KBM-7 (cell line): ENCODE measurements at places on chromosomes 11 and 22.

- no peak for DNase-seq
These were observed 4.0 kb upstream of the WNT11 start for GRCh38 chr11:76209973-76210930.

DNA sequence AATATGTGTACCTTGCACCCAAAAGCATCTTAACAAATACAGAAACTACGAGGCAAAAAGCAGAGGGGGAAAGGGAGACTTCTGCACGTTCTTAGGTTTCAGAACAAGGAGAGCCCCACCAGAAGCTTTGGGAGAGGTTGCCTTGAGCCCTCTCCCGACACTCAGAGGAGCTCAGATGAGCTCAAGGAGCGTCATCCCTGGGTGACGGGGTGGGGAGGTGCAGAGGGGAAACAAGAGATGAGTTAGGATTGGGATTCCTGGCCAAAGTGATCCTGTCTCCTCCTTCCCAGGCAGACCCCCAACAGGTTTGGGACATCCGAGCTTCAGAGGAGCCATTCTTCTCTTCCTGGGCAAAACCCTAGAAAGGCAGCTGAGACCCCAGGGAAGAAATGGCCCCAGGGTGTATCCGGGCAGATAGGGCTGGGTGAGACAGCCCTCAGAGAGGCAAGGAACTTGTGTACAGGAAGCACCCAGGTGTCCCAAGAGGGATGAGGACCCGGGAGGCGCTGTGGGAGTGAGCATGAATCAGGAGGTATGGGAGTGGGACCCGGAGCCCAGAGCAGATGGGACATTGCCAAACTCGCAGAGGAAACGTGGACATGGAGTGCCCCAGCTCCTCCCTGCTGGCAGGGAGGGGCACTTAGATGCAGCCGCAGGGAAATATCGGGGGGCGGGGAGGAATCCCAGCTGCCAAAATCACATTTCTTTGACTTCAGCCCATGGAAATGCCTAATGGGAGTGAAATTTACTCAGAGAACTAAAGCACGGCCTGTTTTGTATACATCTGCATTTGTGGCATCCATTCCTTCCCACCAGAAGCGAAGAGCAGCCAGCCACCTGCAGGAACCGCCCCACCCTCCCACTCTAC, 12.4 kb downstream of the C1QTNF6 start:
- DNase-seq: no peak

DNA sequence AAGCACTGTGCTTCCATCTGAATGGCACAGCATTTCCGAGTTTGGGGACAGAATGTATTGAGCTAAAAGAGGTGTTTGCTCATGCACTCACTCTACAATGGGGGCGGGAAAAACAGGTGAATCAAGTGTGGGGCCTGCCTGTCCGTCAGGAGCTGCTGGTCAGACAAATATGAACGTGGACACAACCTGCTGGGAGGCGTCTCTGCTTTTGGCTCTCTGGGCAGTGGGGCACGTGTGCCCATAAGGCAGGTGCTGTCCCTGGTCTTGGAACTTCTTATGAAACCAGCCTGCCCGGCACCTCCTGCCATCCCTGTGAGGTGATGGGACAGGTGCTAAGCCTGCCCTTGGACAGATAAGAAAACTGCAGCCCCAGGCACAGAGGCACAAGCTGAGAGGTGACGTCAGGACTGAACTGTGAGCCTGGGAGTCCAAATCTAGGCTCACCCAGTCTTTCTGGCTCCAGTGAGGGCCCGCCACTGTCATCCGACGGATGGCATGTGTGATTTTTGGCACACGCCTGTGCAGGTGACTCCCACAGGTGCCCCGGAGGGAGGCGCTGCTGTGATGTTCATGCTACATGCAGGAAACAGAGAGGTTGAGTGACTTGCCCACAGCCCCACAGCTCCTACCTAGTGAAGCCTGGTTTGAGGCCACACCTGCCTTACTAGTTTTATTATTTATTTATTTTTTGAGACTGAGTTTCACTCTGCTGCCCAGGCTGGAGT, 51.6 kb downstream of the SMIM38 start:
- no peak for DNase-seq

DNA sequence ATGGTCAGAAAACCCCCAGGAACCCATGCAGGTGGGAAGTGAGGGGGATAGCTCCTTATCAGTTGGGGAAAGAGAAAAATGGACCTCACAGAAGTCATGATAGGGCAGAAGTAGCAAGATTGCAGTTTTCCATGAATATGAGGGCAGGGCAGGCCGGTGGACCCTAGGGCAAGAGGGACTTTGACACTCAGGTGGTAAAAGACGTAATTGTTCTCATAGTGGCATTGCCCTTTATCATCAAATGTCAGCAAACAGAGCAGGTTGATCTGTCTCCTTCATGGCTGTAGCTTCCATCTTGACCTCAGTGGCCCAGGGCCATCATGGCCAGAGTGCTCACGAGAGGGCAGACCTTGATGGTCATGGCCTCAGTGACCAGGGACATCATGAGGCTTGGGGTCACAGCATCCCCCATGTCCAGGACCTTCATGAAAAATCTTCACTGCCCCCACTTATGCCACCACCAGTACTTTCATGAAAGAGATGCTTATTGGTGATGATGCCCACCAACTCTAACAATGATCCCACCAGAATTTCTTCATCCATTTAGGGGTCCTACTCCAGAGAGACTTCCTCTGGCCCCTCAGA, 127.1 kb downstream of the SNX19 start:
- no peak for DNase-seq

GRCh38 chr11:17490232-17490631, 13.6 kb upstream of the ABCC8 start:
- no peak for DNase-seq

DNA sequence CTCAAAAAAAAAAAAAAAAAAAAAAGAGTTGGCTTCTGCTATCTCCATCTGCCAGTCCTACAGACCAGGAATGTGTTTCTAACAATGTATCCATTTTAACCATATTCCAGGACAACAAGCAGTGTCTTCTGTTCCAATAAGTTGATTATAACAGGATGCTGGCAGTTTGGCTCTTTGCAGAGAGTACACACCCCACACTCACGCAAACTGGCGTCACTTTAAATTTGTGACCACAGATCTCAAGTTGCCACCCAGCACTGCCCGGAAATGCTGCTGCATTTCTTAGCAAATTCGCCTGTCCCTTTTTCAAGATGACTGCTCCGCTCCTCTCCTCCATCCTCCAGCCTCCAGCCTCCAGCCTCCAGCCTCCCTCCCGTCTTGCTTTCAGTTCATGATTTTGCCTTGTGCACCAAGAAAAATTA, 44.3 kb downstream of the SCGB1A1 start:
- DNase-seq: no peak

DNA sequence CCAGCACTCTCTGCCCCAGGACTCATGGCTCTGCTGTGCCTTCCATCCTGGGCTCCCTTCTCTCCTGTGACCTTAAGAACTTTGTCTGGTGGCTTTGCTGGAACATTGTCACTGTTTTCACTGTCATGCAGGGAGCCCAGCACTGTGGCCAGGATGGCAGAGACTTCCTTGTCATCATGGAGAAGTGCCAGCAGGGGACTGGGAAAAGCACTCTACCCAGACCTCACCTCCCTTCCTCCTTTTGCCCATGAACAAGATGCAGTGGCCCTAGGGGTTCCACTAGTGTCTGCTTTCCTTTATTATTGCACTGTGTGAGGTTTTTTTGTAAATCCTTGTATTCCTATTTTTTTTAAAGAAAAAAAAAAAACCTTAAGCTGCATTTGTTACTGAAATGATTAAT, 2.9 kb upstream of the TTC36 start:
- DNase-seq: no peak

GRCh38 chr11:124211321-124211720, 28.2 kb downstream of the OR10D3 start:
- no peak for DNase-seq

DNA sequence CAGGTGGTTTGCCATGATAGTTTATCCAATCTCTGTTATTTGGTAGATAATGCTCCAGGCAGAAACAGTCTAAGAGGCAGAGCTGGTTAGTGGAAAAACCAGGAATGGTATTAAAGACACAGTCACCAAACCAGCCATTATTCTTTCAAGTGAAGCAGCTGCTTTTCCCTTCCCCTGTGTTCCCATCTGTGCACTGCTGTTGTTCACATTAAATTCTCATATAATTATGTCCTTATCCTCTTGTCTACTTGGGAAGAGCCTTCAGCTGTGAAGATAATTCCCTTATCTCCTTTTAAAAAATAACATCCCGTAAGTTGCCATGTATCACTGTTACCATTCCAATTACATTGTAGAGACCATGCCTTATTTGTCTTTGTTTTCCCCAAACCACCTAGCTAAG, 5.2 kb upstream of the TBCEL start:
- no peak for DNase-seq

DNA sequence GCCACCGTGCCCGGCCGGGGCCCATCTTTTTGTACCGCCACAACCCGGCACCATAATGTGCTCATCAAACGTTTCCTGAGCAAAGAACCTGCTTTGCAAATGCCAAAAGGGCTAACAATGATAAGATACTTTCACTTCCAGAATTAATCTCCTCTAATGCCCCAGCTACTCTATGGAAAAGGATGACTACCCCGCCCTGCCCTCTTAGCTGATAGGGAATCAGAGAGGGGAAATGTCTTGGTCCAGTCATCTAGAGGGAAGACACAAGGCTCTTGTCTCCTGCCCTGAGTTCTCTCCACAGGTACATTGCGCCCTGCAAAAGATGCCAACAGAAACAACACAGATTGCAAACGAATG, 586 bp downstream of the TTLL1 start:
- no peak for DNase-seq

- no peak for DNase-seq
These were observed 78.9 kb downstream of the DBX1 start for GRCh38 chr11:20081336-20081735.

DNA sequence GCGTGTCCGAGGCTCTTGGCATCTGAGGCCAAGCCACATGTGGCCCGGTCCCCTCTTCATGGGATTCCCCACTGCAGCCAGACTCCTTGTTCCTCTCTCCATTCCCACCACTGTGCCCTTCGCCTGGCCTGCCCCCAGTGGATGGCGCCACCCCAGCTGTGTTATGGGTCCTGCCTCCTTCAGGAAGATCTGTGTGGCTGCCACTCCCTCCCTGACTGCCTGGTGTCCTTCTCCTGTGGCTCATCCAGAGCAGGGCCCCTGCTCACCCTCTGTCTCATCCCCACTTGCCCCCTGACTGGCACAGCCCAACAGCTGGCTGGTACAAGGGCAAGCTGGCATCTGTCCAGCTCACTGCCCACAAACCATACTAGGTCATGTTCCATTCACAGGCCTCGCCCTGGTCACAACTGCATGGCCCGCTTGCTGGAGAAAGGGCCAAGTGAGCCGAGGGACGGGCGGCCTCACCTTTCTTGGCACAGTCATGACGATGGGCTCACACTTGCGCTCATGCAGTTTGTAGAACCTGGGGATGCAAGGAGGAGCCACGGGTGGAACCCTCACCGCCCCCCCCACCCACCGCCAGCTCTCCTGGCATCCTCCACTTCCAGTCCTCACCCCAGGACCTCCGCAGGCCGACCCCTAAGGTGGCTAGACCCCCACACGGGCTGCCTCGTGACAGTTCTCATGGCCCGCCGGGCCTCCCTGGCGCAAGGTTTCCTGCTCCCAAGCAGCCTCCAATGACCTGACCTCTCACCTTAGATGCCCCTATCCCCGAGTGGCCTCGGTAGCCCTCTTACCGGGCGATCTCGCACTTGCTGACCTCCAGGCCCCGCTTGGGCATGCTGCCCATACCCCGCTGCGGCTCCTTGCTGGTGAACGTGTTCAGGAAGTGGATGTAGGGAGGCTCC, 2.1 kb upstream of the PTPRCAP start:
- peak; percentile 71 for DNase-seq

DNA sequence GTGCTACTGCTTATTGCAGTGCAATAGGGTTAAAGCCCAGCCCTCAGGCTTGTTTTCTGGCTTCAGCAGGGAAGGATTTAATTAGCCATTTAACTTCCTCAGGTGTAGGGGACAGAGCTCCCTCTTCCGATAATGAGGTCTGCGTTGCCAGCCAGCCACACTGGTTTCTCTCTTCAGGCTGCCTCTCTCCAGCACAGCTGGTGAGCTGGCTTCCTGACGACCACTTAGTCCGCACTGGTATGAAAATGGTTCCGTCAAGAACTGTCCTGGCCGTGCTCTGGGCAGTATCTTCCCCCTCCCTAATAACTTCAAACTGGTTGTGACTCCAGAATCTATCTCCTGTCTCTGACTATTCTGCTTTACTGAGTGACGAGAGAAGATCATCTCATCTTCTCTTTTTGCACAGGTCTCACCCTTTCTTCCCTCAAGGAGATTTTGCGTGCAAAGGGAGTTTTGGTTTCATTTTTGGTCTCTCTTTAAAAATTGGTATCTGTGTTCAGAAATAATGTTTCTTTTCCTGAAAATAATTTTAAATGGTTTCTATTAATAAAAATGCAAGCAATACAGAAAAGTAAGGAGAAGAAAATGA, 49.2 kb downstream of the CNTN5 start:
- DNase-seq: peak; percentile 22

GRCh38 chr11:446891-447290, 3.2 kb upstream of the PTDSS2 start:
- DNase-seq: no peak

- DNase-seq: no peak
These were observed 15.6 kb upstream of the UCP3 start for GRCh38 chr11:74024261-74025029.

- DNase-seq: no peak
These were observed 54.6 kb downstream of the HIRA start for GRCh38 chr22:19376971-19377370.

GRCh38 chr22:30047364-30047738, 32.9 kb upstream of the HORMAD2 start:
- peak; percentile 60 for DNase-seq

- no peak for DNase-seq
These were observed 8.2 kb downstream of the AP1B1 start for GRCh38 chr22:29380032-29380781.

DNA sequence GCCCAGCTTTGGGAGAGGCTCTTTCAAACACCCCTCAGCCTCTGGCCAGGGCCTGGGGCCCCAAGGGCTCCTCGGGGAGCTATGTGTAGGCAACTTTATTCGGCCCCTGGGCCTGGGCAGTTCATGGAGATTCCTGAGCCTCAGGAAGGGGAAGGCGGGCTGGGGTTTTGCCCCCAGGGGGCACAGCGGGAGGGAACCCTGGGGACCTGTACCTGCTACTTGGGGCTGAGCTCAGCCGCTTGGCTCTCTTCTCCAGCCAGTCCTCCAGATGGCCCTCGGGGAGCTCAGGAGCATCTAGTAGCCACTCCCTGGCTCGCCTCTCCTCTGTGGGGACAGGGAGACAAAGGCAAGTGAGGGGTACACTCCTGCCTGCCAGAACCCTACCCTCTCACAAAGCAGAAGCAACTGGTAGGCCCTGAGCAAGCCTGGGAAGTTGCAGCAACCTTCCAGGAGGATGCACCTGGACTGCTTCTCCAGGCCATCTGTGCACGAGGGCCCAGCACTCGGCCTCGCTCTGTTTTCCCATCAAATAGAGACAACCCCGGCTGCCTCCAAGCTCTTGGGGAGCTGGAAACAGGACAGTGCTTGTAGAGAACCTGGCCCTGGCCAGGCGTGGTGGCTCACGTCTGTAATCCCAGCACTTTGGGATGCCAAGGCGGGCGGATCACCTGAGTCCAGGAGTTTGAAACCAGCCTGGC, 18.5 kb downstream of the CABP7 start:
- no peak for DNase-seq

GRCh38 chr11:131658952-131659351, 288.5 kb downstream of the NTM start:
- DNase-seq: no peak
